ENCODE measurements at places on chromosomes 2 and 18.

DNA sequence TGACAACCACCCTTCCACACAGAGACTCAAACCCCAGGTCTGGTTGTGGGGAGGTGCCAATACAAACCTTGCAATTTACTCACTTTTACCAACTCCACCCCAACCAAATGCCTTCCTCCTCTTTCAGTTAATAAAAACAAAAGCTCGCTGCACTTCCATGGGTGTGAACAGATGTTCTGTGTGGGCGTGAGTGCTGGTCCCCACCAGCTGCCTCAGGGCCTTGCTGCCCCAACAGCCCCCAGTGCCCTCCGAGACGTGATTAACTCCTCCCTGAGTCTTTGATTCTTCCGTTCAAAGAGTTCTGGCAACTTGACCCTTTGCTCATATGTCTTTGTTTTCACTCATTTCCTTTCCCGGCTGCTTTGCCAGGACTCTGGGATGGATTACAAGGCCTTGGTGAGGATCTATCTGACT, 258.9 kb upstream of the CXCR4 start:
- no peak for DNase-seq

GRCh38 chr2:173547499-173547898, 192.8 kb downstream of the CDCA7 start:
- DNase-seq, result no peak

DNA sequence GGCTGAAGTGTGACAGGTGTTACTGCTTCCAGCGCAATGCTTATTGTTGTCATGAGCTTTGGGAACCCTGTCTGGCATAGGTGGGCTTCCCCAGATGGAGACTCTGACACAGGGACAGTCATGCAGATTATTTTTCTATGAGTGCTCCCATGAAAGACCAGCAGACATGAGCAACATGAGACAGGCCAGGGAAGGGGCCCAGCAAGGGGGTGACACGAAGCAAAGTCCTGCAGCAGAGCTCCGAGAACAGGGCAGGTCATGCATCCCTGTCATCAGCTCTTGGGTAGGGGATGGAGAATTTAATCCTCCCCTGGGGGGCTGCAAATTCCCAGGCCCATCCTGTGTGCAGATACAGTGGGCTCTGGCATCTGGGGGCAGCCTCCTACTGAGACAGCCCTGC, 77.4 kb downstream of the CTAGE1 start:
- DNase-seq, result no peak

DNA sequence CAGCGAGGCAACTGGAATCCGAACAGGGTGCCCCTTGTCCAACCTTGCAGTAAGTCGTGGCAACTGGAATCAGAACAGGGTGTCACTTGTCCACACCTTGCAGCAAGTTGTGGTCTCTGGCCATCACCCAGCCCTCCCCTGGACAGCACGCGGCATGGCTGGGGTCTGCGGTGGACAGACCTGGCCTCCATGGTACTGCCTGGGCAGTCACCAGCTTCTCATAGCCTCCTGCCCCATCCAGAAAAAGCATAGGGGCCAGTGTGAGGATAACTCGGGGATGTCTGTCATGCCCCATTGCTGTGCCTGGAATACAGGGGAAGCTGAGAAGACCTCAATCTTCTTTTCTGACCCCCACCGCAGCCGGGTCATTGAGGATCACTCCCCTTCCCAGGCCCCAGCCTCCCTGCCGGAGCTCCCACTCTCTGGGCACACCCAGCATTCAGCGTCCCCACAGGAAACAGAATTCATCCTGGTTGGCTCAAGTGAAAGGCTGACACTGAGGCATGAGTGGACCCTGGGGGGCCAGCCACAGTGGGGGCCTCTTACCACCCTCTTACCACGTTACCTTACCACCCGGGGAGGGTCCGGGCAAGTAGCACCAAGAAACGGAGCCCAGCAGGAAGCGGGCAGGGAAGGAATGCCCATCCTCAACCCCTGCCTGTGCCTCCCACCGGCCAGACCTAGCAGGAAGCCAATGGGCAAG, 68.0 kb upstream of the RAB6C start:
- DNase-seq, result no peak

All from GM13976 (cell line).